ENCODE measurements at places on chromosomes 3 and 15.
A peak's percentile ranks its signal among the peaks of the same experiment; 100 is the strongest.

DNA sequence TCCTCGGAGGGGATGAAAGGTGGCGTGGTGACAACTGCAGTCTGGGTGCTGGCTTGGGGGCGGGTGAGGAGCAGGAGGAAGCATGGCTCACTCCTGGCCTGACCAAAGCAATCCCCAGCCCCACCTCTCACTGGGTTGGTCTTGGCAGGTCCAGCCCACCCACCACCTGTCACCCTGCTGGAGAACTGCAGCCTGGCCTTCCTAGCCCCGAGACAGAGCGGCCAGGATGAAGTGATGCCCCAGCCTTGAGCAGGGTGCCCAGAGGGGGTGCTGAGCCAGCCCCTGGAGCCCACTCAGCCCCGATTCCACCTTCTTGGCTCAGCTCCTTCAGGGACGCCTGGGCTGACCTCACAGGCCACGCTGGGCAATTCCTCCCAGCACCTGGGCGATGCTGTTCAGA is 89.9 kb downstream of the IQSEC1 start:
- no peak for DNase-seq

GRCh38 chr15:34754674-34755418 is at the start of gene GJD2:
TSS of gene GJD2 (minus strand) at chr15:34754998. CDS start at chr15:34754488, 510 bp downstream.
- DNase-seq: no peak

- peak; percentile 36 for DNase-seq
Observed at GRCh38 chr3:185825639-185826481, 1.0 kb upstream of the IGF2BP2 start.

GRCh38 chr15:66080717-66081398 is 172.7 kb downstream of the MEGF11 start:
- no peak for DNase-seq

GRCh38 chr15:93072411-93073394 is 16.3 kb downstream of the RGMA start:
- DNase-seq: no peak

DNA sequence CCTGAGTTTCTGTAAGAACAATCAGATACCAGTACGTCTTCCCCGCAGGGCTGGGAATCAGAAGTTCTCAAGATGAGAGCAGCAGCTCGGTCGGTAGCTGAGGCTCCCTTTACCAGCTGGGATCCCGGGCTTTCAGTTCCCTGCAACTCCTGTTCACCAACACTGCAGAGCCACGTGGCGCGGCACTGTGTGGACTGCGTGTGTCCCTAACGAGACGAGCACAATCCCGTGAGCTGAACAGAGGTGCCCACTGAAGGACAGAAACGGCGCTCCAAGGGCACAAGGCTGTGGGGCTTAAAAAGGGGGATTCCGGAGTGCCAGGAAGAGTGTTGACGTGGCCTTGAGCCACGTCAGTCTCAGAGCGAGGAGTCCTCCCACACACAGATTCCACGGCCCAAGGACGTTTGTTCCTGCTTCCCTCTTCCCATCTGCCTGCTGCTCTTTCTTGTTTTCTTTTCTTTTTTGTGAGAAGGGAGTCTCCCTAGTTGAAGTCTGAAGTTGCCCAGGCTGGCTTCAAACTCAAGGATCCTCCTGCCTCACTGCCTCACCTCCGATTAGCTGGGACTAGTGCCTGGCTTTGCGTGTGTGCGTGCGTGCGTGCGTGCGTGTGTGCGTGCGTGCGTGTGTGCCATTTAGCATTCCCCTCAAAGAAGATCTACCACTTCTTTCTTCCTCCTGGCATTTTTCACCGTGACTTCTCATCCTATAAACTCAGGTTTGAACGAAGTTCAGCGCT is 37.1 kb upstream of the RPL35A start:
- DNase-seq: peak; percentile 13

GRCh38 chr3:114441386-114441785 is 147.6 kb downstream of the TIGIT start:
- DNase-seq: no peak

DNA sequence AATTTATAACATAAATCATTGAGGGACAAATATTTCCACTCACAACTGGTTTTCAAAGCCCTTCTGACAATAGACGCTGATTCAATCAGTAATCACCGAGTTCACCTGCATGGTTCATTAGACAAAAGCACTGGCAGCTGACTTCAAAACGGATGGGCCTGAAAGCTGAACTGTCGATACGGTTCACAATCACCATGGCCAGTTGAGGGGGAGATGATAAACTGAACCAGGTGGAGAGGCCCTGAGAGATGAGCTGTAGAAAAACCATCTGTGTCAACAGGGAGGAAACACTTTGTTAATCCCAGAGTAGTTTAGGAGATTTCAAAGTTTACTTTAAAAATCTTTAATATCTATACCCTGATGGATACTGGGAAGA is 75.0 kb downstream of the PEX5L start:
- DNase-seq: no peak

GRCh38 chr3:100333970-100334487 is 528 bp upstream of the NIT2 start:
- DNase-seq: no peak

GRCh38 chr3:71579935-71580406 is 3.6 kb downstream of the FOXP1 start:
- DNase-seq: no peak

DNA sequence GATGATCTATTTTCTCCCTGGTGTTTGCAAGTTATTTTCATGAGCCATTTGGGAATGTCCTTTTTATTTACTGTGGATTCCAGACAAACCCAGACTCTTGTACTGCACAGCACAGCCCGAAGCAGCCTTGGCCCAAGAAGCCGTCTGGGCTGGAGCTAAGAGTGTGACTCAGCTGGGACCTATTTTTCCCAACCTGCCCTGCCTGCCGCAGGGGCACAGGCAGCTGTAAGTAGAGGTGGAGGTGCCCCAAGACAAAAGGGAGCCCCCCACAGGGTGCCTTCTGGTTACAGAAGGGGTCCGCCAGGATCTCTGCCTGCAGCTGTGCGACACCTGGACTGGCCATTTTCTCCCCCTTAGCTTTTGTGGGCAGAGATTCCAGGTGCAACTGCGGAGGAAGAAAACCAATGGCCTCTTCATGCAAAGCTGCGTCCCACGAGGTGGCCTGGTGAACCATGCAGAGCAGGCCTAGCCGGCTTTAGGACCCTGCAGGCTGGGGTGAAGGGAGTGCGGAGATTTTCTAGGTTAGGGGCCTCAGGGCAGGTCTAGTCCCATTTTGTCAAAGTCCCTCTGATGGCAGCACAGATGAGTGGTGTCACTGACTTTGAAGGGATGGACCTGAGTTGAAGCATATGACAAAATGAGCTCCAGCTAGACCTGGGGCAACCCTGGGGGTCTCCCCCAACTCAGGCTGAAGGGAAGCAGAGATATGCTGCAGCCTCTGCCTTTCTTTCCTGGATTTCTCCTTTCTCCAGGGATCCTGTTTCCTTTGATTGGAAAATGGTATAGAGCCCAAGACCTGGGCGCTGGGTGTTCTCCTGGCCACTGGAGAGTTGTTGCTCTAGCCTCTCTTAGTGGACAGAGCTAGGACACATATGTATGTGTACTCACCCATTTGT is 131.2 kb downstream of the KLF13 start:
- no peak for DNase-seq

- DNase-seq: no peak
Observed at GRCh38 chr3:100813828-100814227, 104.5 kb downstream of the TFG start.

GRCh38 chr15:85562824-85563223 is 182.4 kb downstream of the AKAP13 start:
- DNase-seq: no peak

DNA sequence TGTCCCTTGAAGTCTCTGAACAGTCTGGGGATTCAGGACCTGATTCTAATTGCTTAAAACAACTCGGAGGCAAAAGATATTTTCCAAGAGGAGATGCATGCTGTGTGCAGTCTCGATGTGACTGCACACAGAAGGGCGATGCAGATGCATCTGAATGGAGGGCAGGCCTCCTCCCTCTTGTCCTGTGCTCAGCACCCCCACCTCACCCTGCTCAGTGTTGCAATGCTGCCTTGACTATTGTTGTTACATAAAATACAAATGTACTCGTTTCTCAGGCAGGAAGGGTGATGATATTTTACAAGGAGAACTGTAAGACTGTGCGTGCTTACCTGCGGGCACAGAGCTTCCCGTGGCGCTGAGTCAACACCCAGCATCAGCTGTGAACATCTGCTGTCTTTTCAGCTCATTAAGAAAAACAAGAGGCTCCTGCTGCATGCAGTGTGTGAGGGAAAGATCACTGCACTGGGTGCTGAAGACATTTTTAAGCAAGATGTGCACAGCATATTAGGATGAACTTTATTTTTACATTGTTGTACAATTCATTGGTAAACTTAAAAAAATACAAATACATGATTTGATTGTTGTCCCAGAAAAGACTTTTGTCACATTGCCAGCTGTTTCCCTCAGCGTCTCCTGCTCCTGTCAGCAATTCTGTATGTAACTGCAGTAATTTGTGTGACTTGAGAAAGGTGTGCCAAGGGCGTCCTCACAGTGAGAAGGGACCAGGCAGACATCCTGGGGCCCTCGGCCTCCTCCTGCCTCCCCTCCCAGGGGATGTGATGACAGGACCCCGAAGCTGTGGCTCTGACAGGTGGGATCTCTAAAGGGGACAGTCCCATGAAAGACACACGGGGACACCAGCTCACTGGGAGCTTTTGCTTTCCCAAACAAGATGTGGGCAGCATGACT is 56.3 kb upstream of the RPL32 start:
- no peak for DNase-seq

- no peak for DNase-seq
Observed at GRCh38 chr15:42021593-42021992, 751 bp upstream of the PLA2G4E start.

DNA sequence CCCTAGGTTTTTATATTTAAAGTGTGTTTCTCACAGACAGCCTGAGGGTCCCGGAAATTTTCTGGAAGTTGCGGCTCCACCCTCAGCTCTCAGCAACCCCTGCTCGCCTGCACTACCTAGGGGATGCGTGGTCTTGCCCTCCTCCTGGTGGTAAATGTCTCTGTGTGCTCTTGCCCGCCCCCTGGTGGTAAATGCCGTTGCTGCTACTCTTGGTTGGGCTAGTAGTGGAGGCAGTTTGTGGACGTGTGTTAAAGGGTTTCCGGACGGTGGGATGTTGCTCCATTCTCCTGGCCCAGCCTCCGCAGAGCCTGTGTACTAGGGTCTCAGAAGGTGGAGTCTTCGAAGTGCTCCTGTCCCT is 27.4 kb downstream of the STOML1 start:
- peak; percentile 88 for DNase-seq

DNA sequence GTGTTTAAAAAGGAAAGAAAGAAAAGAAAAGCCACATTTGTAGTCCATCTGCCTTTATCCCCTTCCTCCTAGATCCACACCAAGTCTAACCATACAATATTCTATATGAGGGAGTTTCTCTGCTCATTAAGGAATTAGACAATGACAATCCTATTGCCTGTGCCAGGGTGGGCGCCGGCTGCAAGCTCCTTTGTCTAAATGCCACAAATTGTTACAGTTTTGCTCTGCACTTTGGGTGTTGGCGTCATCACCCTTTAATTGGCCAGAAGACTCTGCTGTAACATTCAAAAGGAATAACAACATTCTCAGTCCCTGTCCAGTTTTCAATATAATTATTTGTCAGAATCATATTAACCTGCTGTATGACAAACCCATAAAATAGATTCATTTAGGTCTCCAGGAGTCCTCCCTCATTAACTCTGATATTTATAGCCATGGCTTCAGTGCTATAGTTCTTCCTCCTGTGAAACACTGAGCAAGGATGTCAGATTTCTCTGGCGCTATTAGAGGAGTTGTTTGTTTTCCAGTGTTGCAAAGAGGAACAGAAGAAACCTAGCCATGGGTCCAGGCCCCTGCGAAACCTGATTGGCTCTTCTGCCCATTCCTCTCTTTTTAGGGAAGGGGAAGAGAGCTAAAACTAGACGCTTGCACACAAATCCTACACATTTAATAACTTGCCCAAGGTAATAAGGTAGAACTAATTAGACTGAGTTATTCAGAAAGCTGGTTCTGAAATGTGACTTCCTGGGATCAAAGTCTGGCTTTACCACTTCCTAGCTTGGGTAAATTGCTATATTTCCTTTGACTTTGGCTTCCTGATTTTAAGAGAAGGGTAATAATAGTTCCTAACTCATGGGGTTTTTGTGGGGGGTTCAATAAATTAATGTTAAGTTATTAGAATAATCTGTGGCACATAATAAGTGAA is 112.4 kb downstream of the CD47 start:
- DNase-seq: no peak

DNA sequence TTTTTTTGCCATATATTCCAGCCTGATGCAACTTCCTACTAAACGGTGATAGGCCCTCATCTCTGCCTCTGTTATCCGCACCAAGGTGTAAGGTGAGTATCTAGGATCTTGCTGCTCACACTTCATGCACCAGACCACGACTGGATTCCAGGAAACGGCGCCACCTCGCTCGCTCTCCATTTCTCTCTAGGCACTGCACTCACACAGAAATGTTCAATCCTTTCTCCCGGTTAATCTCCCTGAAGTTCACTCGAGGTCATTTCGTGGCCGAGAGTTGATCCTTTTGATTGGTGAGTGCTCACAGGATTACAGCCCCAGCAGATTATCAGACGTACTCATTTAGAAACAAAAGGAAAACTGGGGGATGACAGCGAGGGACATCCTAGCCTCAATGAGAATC is 28.1 kb downstream of the MCF2L2 start:
- DNase-seq: no peak

- peak; percentile 51 for DNase-seq
Observed at GRCh38 chr3:129829640-129830039, 63.9 kb downstream of the TMCC1 start.

DNA sequence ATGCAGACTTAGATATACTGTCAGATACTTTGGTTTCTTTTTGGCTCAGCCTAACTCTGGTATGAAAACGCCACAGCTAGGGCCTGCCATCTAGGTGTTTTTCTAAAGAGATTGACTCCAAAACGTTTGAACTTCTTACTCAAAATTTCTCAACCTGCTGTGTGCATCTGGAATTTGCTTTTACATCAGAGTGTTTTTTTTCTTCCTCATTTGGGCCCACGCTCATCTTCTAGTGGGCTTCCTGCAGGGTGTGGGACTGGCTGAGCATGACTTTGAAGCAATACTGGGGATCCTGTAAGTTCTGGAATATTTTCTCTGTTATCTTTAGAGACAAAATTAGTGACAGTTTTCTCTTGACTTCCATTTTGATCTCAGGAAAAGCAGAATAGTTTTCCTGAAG is 117.8 kb downstream of the NR1D2 start:
- DNase-seq: no peak

DNA sequence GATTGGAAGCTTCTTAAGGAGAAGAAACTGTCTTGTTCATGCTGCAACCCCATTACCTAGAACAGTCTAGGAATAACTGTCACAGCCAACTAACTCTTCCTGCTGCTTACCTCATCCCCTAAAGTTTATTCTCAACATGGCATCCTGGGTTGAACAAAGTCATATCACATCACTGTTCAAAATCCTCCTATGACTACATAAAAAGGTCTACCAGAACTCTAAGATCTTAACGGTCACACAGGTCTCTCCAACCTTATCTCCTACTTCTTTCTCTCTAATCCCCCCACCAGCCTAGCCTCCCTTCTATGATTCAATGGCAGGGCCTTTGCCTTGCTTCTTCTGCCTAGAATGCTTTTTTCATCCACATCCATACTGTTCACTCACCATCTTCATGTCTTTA is 69.3 kb downstream of the CLASP2 start:
- no peak for DNase-seq
